ENCODE measurements at places on chromosomes 11 and 22.

GRCh38 chr11:130918081-130918480, 1.8 kb upstream of the SNX19 start:
- DNase-seq, result no peak

GRCh38 chr11:58845386-58845785, 882 bp upstream of the GLYATL2 start:
- peak; percentile 7 for DNase-seq

- DNase-seq, result no peak
Observed at GRCh38 chr11:46390331-46391171, 1.0 kb downstream of the CHRM4 start.

GRCh38 chr22:23403152-23403719, 176.9 kb downstream of the IGLL1 start:
- no peak for DNase-seq

GRCh38 chr11:124762105-124762623, at the start of gene ESAM:
Gene ESAM, minus strand, starts transcription at chr11:124762290. Its CDS starts 136 bp downstream, at chr11:124762154.
- DNase-seq, result peak; percentile 25

- DNase-seq, result no peak
Observed at GRCh38 chr11:45806072-45806933, 1.4 kb downstream of the SLC35C1 start.

- no peak for DNase-seq
Observed at GRCh38 chr11:111960916-111961315, 23.8 kb downstream of the DIXDC1 start.

- no peak for DNase-seq
Observed at GRCh38 chr22:29385151-29385704, 3.1 kb downstream of the AP1B1 start.

DNA sequence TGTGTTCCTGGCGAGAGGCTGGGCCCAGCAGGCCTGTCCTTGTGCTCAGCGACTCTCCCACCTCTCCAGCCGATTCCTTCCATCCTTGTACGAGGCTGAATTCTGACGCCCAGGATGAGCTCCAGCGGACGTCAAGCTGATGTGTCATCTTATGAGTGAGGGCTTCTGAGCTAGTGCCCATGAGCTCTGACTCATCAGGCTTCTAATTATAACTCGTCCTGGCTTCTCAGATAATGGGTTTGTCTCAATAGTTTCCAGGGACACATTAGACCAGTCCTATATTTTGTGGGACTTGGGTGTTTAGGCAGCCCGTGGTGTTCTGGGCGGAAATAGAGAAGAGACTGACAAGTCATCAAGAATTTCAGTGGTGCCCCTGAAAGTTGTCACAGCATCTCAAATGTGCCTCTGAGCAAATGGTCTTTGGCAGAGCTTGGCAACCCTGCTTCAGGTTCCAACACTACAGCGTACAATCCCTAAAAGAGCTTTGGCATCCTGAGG, 108.2 kb upstream of the CD44 start:
- DNase-seq, result peak; percentile 63

DNA sequence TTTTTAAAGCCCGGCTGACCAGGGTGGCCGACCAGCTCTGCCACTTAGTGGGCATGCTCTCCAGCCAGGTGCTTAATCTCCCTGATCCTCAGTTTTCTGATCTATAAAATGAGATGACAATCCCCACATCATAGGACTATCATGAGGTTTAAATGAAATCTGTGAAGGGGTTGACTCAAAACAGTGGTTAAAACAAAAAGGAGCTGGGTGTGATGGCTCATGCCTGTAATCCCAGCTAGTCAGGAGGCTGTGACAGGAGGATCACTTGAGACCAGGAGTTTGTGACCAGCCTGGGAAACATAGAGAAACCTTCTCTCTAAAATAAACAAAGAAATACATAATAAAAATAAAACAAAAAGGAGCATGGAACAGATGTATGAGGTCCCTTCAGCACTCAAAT, 3.6 kb upstream of the C11orf86 start:
- DNase-seq, result no peak

DNA sequence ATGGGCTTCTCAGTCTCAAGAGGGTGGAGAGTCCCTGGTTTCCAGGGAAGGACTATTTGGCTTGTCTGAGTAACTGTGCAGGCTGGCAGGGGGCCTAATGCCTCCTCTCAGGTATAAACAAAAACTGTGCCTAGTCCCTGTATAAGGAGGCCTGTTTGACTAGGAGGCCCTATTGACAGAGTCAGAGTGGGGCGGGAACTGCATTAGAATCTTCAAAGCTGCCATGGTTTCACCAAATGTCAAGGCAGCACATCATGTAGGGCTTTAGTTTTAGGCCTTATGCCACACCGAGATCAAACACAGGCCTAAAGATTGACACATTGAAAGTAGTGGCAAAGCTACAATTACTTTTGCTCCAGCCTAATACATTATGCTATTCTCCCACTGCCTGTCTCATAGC, 611.5 kb upstream of the B3GAT1 start:
- no peak for DNase-seq

- no peak for DNase-seq
Observed at GRCh38 chr11:66044757-66045156, 4.2 kb downstream of the GAL3ST3 start.

DNA sequence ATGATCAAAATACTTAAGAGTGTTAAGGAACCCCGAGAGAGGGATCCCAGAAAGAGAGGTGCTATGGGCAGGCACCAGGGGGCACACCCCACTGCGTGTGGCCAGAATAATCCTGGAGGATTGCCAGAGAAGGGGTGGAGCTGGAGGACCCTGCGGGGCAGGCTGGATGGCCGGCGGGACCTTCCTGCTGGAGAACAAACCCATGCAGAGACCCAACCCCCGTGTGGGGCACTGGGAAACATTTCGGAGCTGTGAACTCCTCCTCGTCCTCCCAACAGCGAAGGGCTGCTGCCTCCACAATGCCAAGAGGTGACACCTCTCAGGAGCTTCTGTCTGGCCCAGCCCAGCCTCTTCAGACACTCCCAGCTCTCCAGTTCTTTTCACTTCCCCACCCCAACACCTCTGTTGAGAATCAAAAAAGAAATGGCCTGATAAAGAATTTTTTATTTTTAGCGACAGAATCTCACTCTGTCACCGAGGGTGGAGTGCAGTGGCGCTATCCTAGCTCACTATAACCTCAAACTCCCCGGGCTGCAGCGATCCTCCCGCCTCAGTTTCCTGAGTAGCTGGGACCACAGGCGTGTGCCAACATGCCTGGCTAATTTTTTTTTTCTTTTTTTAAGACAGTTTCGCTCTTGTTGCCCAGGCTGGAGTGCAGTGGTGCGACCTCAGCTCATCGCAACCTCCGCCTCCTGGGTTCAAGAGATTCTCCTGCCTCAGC, 25.6 kb downstream of the RHOD start:
- peak; percentile 33 for DNase-seq

DNA sequence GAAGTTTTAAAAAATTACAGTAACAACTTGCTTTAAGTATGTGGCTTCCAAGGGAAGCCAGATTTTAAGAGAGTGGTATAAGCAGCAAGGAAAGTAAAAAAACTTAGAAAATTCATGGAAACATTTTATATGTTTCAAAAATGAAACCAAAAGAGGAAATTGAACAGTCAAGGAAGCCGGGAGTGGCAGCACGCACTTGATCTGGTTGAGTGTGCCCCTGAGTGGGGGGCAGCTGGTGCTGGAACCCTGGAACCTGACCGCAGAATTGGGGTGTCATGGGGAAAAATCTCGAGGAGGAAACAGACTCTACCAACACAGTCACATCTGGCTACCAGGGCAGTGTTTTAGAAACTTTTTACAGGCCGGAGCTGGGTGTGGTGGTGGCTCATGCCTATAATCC, 14.0 kb downstream of the MICALL1 start:
- DNase-seq, result no peak

DNA sequence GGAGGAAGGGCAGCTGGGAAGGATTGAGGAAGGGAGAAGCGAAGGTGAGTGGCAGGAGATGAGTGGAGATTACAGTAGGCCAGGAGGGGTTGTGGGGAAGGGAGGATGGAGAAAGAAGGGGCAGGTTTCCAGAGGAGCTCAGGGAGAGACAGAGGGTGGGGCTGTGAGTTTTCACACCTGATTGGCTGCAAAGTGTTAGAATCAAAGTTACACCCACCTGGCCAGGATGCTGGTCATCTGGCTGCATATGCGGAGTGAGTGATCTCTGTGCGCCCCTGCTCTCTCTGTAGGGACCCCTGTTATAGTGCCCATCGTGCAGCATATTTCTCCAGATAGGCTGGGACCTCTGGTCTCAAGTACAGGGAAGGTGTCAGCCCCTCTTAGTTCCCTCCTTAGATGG, 18.3 kb downstream of the AMPD3 start:
- DNase-seq, result no peak

DNA sequence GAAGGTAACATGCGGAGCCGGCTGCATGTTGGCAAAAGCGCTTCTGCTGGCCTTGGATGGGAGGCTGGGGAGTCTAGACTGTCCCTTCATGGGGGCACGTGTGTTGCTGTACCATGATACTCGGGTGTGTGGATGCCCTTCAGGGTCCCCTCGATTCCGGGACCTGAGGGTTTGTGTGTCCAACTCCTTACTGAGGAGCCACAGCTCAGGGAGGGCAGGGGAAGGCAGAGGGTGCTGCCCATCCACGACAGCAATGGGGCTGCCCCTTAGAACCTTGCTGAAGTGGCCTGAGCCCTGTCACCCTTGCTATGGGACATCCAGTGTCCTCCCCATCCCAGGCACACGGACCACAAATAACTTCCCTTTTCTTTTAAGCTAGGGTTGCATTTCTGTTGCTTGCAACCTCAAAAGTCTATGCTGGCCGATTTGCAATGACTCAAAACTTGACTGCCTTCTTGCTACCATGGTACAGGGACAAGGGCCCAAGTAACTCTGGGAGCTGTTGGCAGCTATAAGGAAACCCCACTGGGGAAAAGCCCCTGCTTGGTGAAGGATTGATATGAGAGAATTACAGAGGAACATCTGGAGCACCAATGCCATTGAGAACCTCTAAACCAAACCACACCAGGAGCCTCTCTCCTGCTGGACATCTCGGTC, 43.8 kb downstream of the RTL6 start:
- DNase-seq, result no peak

DNA sequence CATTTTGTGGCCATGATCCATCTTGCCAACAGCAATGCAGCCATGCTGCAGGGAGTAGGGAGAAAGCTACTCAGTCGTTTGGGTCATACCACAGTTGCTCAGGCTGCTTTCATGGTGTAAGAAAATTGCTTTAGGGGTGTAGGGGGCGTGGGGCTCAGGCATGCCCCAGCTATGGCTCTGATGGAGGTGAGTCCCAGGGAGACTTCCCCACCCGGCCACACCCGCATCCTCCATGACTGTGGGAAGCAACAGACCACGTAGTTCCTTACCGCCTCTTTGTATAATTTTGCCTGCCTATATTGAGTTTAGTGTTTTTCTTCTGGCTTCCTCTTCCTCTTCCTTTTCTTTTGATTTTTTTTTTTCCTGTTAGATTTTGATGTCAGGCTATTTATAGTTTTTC, 58.8 kb downstream of the SPECC1L start:
- DNase-seq, result no peak

DNA sequence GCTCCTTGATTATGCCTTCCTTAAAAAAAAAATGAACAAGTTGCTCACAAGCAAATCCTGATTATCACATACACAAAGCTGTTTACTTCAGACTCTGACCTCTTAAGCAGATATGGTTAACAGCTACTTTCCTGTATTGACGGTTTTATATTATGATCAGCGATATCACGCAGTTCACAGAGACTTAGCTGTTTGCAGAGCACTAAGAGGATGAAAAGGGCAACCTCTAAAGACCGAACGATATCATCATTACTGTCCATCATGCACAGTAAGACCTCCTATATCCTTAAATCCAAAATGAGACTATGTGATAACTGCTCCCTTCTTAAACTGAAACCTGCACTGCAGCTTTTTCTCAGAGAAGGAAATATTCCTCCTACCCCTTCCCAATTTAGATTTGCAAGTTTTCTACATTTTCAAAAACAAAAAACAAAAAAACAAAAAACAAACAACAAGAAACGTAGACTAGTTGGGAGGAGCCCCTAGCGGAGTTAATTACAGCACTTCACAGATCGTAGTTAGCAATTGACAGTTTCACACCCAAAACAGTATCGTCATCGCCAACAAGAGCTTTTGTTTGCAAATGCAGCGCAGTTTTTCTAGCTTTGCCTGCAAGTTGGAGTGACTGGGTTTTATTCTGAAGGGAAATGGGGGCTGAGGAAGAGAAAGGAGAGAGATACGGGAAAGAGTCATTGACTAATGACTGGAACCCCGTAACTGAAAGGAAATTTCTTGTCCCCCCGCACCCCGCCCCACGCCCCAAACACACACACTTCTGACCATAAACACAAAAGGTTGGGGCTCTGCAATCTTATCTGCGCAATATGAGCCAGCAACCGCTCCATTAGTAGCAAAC, 1.2 kb downstream of the DDX6 start:
- peak; percentile 55 for DNase-seq

DNA sequence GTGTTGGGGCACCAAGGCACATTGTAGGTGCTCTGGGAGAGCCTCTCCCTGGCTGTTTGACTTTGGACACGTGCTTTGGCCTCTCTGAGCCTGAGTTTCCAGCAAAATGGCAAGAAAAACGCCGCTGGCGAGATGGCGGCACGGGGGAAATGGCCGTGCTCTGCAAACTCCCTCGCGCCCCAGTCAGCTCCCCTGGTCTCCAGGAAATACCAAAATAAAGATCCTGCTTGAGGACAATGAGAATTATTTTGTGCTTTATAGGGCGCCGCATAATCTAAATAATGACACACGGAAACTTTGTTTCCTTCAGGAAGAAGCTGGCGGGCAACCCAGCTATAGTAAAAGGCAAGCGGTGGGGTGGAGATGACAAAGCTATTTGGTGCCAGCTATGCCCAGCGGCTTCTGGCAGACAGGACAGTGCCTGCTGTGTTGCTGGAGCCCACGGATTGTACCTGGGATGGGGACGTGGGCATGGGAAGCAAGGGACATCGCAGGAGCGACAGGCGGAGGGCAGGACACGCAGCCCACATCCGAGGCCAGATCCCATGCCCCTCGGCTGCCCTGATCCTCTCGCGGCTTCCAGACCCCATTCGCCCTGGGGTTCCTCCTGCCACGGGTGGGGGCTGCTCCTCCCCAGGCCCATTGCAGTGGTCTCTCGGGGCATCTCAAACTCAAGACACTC, 26.3 kb upstream of the RFPL3 start:
- no peak for DNase-seq

GRCh38 chr11:20364341-20364792, 853 bp downstream of the HTATIP2 start:
- peak; percentile 29 for DNase-seq

- no peak for DNase-seq
Observed at GRCh38 chr11:118109231-118109630, 22.5 kb upstream of the SMIM35 start.

DNA sequence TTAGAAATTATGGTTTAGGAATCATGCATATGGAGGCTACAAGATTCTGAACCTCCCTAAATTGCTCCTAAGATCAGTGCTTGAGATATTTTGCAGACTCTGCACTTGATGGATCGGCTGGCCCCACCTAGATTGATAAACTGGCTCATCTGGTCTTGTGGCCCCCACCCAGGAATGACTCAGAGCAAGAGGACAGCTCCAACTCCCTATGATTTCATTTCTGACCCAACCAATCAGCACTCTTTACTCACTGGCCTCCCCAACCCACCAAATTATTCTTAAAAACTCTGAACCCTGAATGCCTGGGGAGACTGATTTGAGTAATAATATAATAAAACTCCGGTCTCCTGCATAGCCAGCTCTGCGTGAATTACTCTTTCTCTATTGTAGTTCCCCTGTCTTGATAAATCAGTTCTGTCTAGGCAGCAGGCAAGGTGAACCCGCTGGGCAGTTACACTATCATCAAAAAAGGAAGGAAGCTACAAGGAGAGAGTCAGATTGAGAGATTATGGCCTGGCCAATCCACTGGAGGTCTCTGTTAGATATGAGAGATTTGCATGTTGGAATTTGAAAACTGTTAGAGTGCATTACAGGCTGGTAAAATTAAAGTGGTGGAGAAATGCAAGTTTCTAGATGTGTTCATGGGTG, 245.8 kb downstream of the CSNK2A3 start:
- DNase-seq, result no peak

- no peak for DNase-seq
Observed at GRCh38 chr11:102318469-102318868, 1.2 kb downstream of the BIRC3 start.
